T follicular helper cell (primary cell): ENCODE measurements at places on chromosomes 2 and 18.

DNA sequence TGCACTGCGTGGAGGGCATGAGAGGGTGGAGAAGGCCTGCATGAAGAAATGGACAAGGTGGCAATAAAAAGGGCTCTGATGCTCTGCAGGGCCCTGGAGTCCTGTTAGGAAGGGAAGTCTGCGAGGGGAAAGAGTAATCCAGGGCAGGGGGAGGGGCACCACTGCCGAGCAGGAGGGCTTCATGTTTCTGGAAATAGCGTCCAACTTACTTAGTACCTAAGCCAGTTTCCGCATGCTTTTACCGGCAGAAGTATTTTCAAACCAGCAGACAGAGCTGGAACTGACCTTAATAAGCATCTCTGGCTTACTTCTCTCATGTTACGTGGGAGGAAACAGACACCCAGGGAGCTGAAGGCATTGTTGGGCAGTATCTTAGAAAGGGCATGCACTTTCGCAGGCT, 156.7 kb downstream of the GALNT14 start:
- no peak for DNase-seq

GRCh38 chr18:23196119-23197007, 61.1 kb downstream of the CABLES1 start:
- DNase-seq: no peak

GRCh38 chr2:240366901-240367300, 68.6 kb upstream of the GPC1 start:
- DNase-seq: no peak

DNA sequence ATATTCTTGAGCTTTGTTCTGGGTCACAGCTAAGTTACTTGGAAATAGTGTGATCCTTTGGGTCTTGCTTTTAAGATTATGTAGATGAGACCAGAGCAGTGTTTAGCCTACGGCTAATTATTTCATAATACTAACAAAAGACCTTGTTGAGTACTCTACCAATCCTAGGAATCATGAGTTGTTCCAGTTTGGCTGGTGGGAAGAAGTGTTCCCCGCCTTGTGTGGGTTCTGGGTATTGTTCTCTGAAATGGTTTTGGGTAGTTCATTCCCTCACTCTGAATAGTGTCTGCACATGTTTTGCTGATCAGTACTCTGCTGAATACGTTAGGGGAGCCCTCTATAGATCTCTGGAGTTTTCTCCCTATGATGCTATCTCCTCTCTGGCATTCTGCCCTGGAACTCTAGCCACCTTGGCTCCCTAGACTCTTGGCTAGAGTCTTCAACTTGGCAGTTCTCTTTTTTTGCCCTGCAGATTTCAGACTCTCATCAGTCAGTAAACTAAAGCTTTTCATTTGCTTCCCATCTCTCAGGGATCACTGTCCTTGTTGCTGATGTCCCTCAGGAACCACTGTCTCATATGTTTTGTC, 48.4 kb downstream of the NEMP2 start:
- DNase-seq: no peak

DNA sequence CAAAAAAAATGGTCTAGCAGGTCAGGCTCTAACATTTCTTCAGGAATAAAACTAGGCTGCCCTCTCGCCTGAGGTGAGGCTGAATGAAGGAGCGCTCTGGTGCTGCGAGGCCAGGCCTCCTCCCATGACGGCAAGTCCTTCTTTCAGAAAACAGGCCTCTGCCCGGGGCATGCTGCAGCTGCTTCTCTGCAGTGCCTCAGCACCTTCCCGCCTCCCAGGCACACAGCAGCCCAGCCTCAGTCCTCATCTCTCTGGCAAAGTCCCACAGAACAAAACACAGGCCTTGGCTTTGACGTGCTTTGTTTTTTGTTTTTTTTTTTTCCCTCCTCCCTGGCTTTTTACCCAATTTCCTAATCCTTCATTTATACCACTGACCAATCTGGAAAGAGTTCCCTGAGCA, 74.8 kb downstream of the BCL11A start:
- DNase-seq: no peak
